Ovary (tissue), 10 donors: ENCODE measurements at places on chromosomes 12 and 14. TPM values are rescaled to one million over a fixed set of nuclear protein-coding genes. Genes with fewer than 3 reads are reported as not detected.

Gene RPL36AL
- 516 TPM for total RNA-seq

Gene CD27
- total RNA-seq, result not detected

Gene FOXM1
- total RNA-seq, result not detected

Gene PLEKHG3
- 92.9 TPM for total RNA-seq

Gene HSPB8
- 14.2 TPM for total RNA-seq

DNA sequence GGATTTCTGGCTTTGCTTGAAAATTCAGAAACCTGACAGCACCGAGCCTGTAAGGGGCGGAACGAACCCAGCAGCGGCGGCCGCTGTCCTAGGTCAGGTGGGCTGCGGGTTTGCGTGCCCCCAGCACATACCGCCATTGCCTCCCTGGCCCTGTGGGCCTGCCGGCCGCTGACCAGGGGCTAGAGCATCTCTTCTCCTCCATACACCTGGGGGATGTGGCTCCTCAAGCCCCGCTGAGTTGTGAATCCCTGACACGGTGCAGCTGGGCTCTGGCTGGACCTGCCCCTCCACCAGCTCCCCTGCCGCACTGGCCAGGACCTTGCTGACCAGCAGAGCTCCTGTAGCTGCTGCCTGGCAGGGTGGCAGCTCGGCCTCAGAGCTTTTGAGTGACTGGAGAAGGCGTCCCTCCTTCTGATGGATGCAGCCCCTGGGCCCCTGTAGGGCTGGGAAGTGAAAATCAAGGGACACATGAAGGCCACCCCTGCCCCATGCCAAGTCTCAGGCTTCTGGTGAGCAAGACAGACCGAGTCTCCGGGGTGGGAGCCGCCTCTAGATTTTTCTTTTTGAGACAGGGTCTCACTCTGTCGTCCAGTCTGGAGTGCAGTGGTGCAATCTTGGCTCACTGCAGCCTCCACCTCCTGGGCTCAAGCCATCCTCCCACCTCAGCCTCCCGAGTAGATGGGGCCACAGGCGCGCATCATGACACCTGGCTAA is 184.9 kb upstream of the SFSWAP start:
- no peak overlapping the region for H3K27ac ChIP-seq
- no peaks in the 10 kb centered on the region for H3K27me3 ChIP-seq
- H3K4me3 ChIP-seq, result no peak overlapping the region
- no peak for DNase-seq
- no peaks in the 10 kb centered on the region for H3K4me1 ChIP-seq

DNA sequence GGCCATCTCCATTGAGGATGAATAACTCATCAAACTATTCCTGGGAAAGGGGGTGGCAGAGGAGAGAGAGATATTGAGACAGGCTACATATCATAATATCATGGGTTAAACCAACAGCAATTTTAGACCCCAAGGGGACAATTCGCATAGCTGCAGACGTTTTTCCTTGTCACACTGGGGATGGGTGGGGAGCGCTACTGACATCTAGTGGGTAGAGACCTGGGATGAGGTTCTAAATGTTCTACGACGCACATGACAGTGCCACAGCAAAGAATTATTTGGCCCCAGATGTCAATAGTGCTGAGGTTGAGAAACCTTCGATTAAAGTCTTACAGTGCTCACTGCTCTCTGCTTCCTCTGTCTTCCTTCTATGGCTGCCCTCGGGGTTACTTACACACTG is 425.6 kb downstream of the NRXN3 start:
- DNase-seq, result no peak
- H3K4me3 ChIP-seq, result no peak overlapping the region
- no peak overlapping the region for H3K27ac ChIP-seq
- H3K4me1 ChIP-seq, result no peaks in the 10 kb centered on the region

- no peaks in the 10 kb centered on the region for H3K36me3 ChIP-seq
- no peak overlapping the region for H3K27ac ChIP-seq
- H3K4me3 ChIP-seq, result no peak overlapping the region
- no peak for DNase-seq
Observed at GRCh38 chr12:56110571-56110970, 5.9 kb upstream of the RPL41 start.

DNA sequence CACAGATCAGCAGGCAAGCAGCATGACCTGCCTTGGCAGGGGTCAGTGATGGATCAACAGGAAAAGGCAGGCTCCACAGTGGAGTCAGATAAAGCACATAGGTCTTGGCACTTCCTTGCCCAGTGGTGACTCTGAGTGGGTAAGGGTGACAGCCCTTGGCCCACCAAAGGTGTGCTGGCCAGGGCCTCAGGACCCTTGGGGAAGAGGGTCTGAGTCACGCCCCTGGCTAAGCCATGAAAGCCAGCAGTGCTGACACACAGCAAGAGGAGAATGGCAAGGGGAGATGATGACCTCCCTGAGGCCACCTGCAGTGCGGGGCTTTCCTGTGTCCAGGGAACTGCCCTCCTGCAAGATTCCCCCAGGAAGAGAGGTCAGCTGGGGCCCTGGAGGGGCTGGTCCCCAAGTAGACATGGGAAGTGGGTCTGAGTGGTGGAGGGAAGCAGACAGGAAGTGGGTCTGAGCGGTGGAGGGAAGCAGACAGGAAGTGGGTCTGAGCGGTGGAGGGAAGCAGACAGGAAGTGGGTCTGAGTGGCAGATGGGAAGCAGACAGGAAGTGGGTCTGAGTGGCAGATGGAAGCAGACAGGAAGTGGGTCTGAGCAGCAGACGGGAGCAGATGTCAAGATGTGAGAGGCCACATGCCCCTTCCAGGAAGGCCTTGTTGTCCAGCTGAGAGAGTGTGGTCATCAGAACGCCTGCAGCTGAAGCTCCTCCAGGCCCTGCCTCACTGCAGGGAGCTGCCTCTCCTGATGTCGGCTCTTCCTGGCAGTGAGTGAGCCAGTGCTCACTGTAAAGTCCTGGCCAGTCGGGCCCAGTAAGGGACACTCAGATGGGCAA is 34.8 kb downstream of the DIO3 start:
- no peaks in the 10 kb centered on the region for H3K4me1 ChIP-seq
- DNase-seq, result peak; percentile 7
- no peak overlapping the region for H3K27ac ChIP-seq
- H3K4me3 ChIP-seq, result no peak overlapping the region

DNA sequence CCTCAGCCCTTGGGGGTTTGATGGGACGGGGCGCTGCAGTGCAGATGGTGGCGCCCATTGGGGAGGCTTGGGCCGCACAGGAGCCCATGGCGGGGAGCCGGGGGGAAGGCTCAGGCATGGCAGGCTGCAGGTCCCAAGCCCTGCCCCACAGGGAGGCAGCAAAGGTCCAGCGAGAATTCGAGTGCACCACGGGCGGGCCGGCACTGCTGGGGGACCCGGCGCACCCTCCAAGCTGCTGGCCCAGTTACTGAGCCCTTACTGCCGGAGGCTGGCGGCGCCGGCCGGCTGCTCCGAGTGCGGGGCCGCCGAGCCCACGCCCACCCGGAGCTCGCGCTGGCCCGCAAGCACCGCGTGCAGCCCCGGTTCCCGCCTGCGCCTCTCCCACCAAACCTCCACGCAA is 34.1 kb upstream of the NUBPL start:
- no peaks in the 10 kb centered on the region for H3K4me1 ChIP-seq
- no peak overlapping the region for H3K27ac ChIP-seq
- DNase-seq, result no peak

GRCh38 chr14:45526715-45527549 is 273.9 kb upstream of the MIS18BP1 start:
- H3K4me1 ChIP-seq, result no peaks in the 10 kb centered on the region
- DNase-seq, result peak; percentile 13
- H3K4me3 ChIP-seq, result no peak overlapping the region
- no peaks in the 10 kb centered on the region for H3K36me3 ChIP-seq

- H3K27me3 ChIP-seq, result no peaks in the 10 kb centered on the region
- DNase-seq, result no peak
- H3K27ac ChIP-seq, result no peak overlapping the region
- no peak overlapping the region for H3K4me3 ChIP-seq
- H3K36me3 ChIP-seq, result no peaks in the 10 kb centered on the region
Observed at GRCh38 chr12:52089491-52089890, 10.0 kb downstream of the SMIM41 start.

- no peaks in the 10 kb centered on the region for H3K4me1 ChIP-seq
- no peak overlapping the region for H3K27ac ChIP-seq
- no peaks in the 10 kb centered on the region for H3K36me3 ChIP-seq
Observed at GRCh38 chr14:101072945-101073597, 169.5 kb upstream of the RTL1 start.

DNA sequence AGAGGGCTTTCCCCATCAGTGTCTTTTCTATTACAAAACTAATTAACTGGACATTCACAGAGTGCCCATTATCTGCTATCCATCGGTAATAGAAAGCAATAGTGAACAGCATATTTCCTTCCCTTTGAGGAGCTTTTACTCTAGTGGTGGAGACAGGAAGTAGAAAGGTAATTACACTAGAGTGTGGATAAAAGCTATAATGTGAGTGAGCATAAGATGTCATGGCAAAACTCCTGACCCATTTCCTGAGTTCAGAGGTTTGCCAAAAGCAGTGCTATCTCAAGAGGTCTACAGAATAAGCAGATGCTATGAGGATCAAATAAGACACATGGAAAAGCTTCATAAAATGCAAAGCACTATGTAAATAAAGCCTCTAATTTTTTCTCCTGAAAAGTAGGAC is 24.0 kb downstream of the TIMELESS start:
- H3K4me3 ChIP-seq, result no peak overlapping the region
- H3K4me1 ChIP-seq, result no peaks in the 10 kb centered on the region

GRCh38 chr14:100664841-100665510 is 61.7 kb upstream of the DLK1 start:
- no peaks in the 10 kb centered on the region for H3K36me3 ChIP-seq
- H3K4me1 ChIP-seq, result peaks cover 20% of the 10 kb centered on the region
- no peaks in the 10 kb centered on the region for H3K27me3 ChIP-seq
- H3K4me3 ChIP-seq, result no peak overlapping the region
- peak; percentile 78 for DNase-seq

DNA sequence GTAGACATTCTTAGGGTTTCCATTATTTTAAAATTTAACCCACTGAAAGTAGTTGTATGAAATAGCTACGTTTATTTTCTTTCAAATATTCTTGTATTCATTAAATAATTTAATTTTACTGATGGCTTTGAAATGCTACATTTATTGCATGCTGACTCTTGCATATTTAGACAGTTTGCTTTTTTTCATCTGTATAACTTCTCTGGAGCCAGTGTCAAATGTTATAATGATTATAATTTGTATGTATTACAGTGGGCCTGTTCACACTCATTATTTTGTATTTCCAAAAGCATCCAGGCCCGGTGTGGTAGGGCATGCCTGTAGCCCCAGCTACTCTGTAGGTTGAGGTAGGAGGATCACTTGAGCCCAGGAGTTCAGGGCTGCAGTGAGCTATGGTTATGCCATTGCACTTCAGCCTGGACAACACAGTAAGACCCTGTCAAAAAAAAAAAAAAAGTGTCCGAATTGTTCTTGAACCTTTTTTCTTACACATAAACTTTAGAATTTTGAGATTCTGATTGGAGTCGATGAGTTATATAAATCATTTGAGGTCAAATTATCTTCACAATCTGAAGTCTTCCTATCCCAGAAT is 905 bp downstream of the ZNF84 start:
- peak overlapping the region; percentile 93 for H3K27ac ChIP-seq
- DNase-seq, result no peak
- peaks cover 3% of the 10 kb centered on the region for H3K4me1 ChIP-seq
- H3K27me3 ChIP-seq, result no peaks in the 10 kb centered on the region
- H3K36me3 ChIP-seq, result no peaks in the 10 kb centered on the region

DNA sequence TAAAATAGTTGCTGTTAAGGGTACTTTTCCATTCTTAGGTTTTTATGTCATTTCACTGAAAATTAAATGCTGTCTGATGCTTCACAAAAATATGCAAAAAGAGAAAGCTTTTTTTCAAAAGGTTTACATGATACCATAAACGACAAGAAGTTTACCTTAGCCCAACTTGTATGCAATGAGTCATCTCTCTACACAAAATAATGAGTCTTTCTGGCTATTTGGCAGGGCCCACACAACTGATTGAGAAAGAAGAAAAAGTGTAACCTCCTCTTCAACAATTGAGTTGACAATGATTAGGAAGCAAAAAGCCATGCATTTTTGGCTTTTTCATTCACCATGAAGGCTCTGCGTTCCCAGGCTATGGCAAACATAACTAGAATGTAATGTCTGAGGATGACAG is 165.4 kb upstream of the CPNE8 start:
- no peak overlapping the region for H3K27ac ChIP-seq
- no peaks in the 10 kb centered on the region for H3K4me1 ChIP-seq
- no peaks in the 10 kb centered on the region for H3K27me3 ChIP-seq
- DNase-seq, result no peak
- H3K36me3 ChIP-seq, result no peaks in the 10 kb centered on the region
- no peak overlapping the region for H3K4me3 ChIP-seq
